ENCODE measurements at places on chromosomes 16 and 17.

- no peak for DNase-seq
Measured at GRCh38 chr16:60261425-60261824, 1527.3 kb upstream of the GOT2 start.

DNA sequence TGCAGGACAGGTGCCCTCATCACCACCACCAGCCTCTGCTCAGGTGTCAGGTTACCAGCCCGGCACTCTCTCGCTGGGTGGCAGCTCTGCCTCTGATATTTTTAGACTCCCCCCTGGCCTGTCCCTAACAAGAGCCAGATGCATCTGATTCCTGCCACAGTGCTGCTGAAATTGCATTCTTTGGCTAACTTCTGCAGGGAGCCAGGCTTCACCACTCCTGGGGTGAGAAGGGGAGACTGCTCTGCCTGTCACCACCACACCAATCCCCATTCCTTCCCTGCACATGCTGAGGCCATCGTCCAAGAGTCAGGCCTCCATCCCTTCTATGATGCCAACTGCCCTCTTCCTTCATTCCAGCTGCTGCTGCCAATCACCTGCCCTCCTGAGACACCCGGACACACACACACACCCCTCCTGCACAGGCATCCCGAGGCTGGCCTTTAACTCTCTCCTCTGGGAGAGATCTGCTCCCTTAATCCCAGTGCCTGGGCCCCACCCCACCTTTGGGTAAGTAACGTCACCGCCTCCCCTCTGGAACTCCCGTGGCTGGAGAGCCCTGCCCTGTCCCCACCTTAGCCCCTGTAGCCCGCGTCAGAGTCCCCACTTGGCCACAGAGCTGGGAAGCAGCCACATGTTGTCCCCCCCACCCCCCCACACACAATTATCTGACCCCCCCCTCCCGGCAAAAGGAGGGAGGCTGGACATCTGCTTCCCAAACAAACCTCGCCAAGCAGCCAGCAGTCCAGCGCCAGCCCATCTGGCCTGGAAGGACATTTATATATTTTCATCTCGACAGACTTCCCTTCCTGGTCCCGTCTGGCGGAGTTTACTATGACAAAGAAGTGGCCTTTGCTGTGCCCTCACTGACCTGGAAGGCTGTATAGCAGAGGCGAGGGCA, 2.8 kb downstream of the EMP2 start:
- peak; percentile 71 for DNase-seq

- DNase-seq: no peak
Measured at GRCh38 chr17:15893658-15894024, 51.3 kb upstream of the ADORA2B start.

DNA sequence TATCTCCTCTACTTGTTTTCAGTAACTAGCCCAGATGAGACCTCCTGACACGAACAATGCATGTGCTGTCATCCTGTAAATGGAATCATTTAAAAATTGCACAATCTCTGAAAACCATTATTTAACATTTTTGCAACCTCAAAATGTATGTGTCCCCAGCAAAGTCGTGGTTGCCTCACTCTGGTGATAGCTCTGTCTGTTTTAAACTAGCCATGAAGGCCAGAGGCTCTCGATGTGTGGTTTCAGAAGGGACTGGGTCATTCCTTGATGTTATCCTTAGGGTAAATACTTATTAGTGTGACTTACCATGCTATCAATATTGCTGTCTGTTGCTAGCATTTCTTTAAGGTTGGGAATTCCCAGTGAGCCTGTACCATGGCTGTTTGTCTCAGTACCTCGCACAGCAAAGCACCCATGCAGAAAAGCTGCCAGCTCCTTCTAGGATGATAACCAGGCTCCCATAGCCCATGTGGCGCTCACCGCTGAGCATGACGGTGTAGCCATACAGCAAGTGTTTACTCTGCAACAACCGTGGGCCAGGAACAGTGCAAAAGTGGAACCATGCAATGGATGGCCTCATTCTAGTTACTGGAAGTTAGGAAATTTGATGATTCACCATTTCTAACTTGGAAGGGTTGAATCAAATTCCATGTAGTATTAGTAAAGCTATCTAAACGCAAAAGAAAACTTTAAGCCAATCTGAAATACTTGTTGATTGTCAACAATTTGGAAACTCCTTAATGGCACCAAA, 2.9 kb upstream of the PGS1 start:
- peak; percentile 90 for DNase-seq

DNA sequence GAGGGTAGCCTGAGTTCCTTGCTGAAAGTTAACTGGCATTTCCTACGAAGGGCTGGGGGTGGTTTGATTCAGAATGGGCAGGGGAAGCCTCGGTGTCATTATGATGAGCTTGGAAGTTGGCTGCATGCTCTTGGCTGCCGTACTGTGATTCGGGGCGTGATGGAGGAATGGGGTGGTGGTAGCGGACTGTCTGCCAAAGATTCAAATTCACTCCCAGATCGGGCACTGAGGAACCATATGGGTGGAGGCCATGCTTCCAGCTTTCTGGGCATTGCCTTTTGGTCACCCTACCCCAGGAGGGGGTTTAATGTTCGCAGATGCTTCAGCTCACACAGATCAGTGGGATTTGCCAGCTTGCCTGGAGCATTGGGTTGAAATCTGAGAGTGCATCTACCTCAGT, 492.8 kb upstream of the EEF2KMT start:
- DNase-seq: no peak

GRCh38 chr16:27770271-27771196, 220.6 kb downstream of the KATNIP start:
- DNase-seq: no peak

GRCh38 chr16:529012-529575, 1.6 kb downstream of the CAPN15 start:
- DNase-seq: no peak

DNA sequence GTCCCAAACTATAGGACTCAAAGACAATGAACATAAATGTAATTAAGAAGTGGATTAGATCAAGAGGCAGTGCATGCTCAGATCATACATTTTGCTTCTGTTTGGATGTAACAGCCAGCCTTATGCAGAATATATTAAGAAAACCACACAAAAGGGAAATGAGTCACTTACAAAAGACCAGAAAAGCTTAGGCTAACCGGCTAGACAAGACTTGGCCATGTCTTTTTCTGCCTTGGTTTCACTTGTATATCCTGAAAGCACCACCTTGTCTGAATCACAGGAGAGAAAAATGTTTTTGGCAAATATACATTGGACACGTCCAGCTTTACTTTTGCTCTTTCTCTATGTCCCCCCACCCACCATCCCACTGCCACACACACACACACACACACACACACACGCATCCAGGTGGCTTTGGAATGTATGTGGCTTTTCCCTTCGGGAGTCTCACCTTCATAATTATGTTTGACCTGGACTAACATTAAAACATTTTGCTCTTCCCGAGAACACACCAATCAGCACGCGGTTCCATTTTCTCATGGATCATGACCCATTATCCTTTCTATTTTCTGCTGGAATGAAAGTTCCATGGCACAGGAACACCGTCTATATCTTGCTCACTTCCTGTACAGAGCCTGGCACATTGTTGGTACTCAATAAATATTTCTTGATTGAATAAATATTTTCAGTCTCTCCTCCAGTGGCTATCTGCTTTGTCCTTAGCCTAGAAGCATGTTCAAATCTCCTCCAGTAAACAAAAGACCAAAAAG, 64.6 kb downstream of the CDK5R1 start:
- DNase-seq: peak; percentile 39

- no peak for DNase-seq
Measured at GRCh38 chr16:74146643-74147042, 150.0 kb upstream of the PSMD7 start.

- DNase-seq: no peak
Measured at GRCh38 chr16:80570106-80570478, 29.3 kb downstream of the DYNLRB2 start.

GRCh38 chr16:68082629-68083238, 2.4 kb upstream of the NFATC3 start:
- DNase-seq: no peak

- peak; percentile 33 for DNase-seq
Measured at GRCh38 chr17:82105882-82106687, 8.0 kb upstream of the FASN start.

GRCh38 chr17:48816438-48816773, 623 bp downstream of the TTLL6 start:
- DNase-seq: no peak

DNA sequence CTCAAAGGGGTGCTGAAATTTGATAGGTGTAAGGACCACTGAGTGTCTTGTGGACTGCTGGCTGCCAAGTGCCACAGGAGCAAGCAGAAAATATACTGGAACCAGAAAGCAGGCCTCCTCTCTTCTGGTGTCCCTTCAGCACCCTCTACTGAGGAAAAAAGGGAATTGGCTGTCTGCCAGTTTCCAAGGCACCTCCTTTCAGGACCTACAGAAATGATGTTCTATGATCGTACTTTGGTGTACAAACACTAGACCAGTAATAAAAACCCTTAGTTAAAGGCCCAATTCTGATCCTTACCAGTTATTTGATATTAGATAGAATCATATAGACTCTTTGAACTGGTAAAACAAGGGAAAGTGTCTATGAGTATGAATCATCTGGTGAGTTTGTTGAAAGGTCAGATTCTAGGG, 35.8 kb upstream of the BCAS3 start:
- DNase-seq: peak; percentile 83

- no peak for DNase-seq
Measured at GRCh38 chr17:6666557-6666956, 15.0 kb downstream of the C17orf100 start.
